ENCODE measurements at places on chromosomes 16 and 17.

DNA sequence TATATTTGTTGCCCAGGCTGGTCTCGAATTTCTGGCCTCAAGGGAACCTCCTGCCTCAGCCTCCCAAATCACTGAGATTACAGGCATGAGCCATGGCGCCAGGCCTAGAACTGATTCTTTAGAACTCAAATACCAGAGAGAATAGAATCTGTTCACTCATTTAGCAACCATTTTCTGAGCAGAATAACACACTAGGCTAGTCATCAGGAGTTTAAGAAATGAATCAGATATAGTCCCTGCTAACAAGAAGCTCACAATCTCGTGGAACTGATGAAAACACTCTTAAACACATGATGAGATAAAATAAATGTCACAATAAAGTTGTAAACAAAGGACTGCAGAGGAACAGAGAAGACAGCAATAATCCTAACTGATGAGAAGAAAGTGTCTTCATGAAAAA lies 55.8 kb upstream of the ADCY9 start:
- no peak for DNase-seq

GRCh38 chr17:81920612-81921536 lies 2.9 kb upstream of the SIRT7 start:
- DNase-seq, result no peak

DNA sequence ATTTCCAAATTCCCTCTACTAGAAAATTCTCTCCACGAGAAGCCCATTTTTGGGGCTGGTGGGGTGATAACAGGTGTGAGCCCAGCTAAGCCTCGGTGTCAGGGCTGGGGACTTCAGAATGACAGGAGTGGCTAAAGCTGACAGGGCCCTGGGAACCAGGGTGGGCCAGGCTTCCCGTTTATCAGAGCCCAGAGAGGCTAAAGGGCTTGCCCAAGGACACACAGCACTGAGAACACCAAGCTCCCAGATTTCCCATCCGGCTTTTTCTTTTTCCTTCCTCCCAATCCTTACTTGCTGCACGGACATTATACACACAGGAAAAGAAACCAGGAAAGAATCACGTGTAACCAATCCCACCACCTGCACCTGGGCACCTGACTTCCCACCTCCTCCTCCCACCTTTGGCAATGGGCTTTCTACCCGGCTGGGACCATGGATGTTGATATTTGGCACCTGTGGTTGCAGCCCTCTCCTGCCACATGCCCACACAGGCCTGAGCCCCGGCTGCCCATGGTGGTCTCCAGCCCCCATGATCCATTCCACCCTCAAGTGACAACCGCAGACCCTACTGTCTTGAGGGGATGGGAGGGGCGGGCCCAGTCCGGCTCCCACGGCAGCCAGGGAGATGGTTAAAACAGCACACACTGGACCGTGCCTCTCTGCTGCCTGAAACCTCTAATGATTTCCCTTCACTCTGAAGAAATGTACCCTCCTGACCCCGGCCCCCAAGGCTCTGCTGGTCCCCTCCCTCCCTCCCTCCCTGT lies 78.9 kb downstream of the ENGASE start:
- DNase-seq, result no peak

DNA sequence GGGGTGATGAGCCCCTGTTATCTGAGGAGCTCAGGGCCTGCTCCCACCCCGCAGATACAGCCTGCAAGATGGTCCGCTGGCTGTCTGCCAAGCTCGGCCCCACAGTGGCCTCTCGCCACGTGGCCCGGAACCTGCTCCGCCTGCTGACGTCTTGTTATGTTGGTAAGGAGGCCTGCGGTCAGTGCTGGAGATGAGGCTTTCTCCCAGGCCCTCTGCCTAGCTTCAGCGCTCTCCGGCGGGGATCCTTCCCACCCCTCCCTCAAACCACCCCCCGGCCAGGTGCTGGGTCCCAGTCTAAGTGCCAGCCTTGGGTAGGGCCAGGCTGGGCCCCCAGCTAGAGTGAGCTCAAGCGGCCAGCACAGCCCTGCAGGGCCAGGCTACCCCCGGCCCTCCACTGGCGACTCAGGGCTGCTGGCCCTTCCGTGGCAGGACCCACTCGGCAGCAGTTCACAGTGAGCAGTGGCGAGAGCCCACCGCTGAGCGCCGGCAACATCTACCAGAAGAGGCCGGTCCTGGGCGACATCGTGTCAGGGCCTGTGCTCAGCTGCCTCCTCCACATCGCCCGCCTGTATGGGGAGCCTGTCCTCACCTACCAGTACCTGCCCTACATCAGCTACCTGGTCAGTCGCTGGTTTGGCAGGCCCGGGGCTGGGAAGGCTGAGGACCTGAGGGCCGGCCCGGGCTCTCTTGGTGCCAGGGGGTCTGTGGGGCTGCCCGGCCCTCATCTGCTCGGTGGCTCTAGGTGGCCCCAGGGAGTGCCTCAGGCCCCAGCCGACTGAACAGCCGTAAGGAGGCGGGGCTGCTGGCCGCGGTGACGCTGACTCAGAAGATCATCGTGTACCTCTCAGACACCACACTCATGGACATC lies 6.1 kb downstream of the WDR81 start:
- peak; percentile 97 for DNase-seq

GRCh38 chr17:44086364-44087311 lies 16.1 kb downstream of the G6PC3 start:
- DNase-seq, result no peak

- DNase-seq, result no peak
These were observed 19.9 kb downstream of the POLR3E start for GRCh38 chr16:22317001-22317530.

- DNase-seq, result no peak
These were observed at the start of gene ACSF3 for GRCh38 chr16:89093602-89094251. TSS of gene ACSF3 (plus strand) at chr16:89093852. CDS start at chr16:89100682, 6,830 bp downstream.

- DNase-seq, result no peak
These were observed 1.3 kb downstream of the MKS1 start for GRCh38 chr17:58217766-58218165.

DNA sequence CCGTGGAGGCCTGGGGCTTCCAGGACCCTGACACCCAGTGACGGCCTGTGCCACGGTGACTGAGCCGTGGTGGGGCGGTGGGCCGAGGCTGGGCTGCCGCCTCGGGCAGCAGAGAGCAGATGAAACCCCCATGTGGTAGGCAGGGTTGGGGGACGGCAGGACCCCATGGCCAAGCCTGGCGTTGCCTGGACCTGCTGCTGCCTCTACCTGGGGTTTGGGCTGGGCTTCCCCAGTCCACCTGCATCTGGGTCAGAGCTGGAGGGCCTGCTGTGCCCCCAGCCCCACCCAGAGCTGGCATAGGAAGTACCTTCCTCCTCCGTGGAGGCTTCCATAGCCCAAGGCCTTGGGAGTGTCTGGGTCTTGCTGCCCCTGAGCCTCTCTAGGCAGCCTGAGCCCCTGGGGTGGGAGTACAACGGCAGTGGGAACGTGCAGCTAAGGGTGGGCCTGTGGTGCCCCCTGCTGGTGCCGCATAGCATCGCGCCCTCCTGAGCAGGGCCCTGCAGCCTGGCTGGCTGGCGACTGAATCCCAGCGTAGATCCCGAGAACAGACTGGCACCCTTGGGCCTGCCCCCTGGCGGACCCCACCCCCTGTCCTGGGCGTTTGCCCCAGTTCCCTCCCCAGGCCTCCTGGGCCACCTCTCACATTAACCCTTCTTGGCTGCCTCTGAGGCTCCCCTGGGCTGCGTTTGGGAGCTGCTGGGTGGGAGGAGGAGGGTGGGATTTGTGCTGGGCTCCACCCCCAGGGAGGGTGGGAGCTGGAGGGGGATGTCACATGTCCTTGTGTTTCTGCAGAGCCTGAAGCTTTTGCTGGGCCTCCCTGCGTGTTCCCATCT lies 12.6 kb upstream of the ATP6V0C start:
- no peak for DNase-seq

DNA sequence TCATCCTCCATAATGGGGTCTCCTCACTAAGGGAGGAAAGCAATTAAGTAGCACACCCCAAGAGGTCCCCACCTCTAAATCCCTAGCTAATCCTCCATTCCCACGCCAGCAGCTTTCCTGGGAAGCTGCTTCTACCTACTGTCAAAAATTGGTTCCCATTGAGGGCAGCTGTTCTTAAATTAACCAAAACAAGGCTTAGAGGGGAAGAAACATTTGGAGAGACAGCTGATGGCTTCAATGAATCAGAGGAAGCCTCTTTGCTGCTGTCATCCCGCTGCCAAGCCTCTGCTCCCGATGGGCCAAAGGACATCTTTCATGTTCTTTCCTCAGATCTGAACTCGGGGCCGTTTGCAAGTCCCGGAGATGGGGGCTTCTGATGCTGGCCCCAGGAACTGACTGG lies 26.6 kb downstream of the AIPL1 start:
- no peak for DNase-seq

- no peak for DNase-seq
These were observed 619.2 kb upstream of the C16orf82 start for GRCh38 chr16:26447570-26447969.

DNA sequence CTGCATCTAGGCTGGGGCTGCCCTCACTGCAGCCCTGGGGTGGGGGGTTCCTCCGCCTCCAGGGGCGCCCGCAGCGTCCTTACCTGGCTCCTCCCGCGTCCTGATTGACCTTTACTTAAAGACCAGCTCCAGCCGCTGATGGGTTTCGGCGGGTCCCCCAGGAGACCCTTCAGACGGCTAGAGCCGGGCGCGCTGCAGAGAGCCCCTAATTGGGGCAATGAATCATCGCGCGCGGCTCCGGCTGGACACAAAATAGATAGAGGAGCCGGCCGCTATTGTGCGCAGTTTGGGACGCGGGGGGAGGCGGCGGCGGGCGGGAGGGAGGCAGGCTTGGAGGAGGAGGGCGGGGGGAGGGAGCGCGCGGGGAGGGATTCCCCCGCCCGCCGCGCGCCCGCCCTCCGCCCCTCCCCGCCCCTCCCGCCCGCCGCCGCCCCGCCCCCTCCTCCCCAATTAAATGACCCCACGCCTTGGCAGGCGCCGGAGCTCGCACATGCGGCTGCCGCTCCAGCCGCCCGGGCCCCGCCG lies 56.5 kb upstream of the CIBAR2 start:
- DNase-seq, result no peak

- DNase-seq, result no peak
These were observed 8.9 kb upstream of the ABAT start for GRCh38 chr16:8665529-8665928.

GRCh38 chr16:85857406-85857805 lies 41.6 kb upstream of the IRF8 start:
- no peak for DNase-seq

GRCh38 chr17:27630607-27631410 lies at the start of gene LGALS9:
TSS of gene LGALS9 (plus strand) at chr17:27631188. CDS start at chr17:27631266, 78 bp downstream.
- no peak for DNase-seq

- DNase-seq, result no peak
These were observed 75.1 kb upstream of the ENDOV start for GRCh38 chr17:80339731-80340456.

DNA sequence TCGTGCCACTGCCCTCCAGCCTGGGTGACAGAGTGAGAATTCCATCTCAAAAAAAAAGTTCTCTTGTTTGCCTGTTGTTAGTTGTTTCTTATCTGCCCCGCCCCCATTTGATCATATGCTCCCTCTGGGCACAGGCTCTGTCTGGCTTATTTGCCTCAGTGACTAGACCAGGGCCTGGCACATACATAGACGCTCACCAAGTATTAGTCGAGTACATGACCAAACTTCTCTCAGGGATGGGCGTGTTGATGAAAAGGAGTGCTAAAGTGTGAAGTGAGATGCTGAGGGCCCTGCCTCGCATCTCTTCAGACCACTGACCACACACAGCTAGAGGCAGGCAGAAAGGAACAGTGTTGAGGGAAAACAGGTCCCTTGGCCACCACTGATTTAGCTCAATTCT lies 3.3 kb upstream of the HELZ start:
- no peak for DNase-seq

- no peak for DNase-seq
These were observed 103.9 kb upstream of the NETO2 start for GRCh38 chr16:47247690-47248089.

- DNase-seq, result no peak
These were observed 2.2 kb downstream of the HAGHL start for GRCh38 chr16:728890-729744.

- DNase-seq, result no peak
These were observed 73.3 kb downstream of the TANC2 start for GRCh38 chr17:63039342-63039741.

- DNase-seq, result no peak
These were observed 16.0 kb downstream of the NPTX1 start for GRCh38 chr17:80460429-80460834.

- peak; percentile 96 for DNase-seq
These were observed 24.1 kb downstream of the BAHCC1 start for GRCh38 chr17:81419319-81419885.

- peak; percentile 27 for DNase-seq
These were observed 13.2 kb upstream of the NKD1 start for GRCh38 chr16:50534958-50535357.

GRCh38 chr16:21101631-21102420 lies 48.8 kb downstream of the DNAH3 start:
- no peak for DNase-seq

DNA sequence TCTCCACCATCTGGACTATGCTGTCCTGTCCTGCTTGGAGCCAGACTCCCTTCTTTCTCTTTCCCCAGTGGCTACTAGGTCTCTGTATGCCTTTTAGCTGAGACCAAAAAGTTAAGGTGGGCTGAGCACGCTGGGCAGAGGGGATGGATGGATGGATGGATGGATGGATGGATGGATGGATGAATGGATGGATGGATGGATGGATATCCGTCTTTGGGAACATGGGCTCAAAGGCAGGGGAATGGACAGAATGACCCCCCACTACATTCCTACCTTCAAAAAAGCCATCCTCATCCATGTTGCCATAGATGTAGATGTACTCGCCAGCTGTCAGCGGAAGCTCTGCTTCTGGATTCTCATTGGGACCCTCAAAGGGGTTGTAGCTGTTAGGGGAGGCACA lies 12.8 kb downstream of the TSPOAP1 start:
- no peak for DNase-seq

All from vagina (tissue), 2 donors.